Stimulated activated CD4-positive, alpha-beta T cell treated with anti-CD3 and anti-CD28 coated beads, Interleukin-4, amount 100 ng/mL, for 4 hours (primary cell): ENCODE measurements at places on chromosomes 5 and 9.
A peak's percentile ranks its signal among the peaks of the same experiment; 100 is the strongest.

- no peak for DNase-seq
Observed at GRCh38 chr5:54165687-54166086, 144.7 kb downstream of the ARL15 start.

- DNase-seq, result no peak
Observed at GRCh38 chr5:5271786-5272321, 131.7 kb downstream of the ADAMTS16 start.

DNA sequence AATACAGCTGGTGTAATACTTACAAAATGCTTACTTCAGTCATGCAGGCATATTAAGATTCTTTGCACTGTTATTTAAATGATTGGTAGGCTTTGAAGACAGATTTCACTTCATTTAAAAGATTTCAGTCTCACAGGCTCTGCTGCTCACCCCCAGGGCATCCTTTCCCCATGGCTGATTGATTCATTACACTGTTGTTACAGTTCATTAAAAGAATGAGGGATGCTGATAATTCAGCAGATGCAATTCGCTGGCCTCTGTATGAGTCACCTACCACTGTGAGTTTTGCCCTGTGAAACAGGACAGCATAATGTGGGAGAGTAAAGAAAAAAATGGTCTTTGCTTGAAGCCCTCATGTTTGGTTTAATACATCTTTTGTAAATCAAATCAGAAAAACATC is 246.9 kb downstream of the CYLC2 start:
- no peak for DNase-seq

DNA sequence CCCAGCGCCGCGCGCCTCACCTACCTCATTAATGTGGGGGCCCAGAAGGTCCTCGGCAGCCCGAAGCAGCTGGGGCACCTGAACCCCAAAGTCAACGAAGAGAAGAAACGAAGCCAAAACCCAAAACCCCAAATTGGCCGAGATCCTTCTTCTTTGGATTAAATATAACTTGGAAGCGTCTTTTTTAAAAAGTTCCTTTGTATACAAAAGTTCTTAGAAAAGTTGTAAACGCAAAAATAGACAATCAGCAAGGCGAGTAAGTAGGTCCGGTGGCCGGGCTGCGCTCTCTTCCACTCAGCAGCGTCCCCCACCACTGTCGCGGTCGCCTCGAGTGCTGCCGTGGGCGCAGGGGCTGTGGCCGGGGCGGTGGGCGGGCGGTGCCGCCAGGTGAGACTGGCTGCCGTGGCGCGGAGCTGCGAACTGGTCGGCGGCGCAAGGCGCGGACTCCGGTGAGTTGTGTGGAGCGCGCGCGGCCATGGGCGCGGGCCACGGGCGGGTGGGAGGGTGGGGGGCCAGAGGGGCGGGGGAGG is 360 bp downstream of the KLF4 start:
- no peak for DNase-seq

DNA sequence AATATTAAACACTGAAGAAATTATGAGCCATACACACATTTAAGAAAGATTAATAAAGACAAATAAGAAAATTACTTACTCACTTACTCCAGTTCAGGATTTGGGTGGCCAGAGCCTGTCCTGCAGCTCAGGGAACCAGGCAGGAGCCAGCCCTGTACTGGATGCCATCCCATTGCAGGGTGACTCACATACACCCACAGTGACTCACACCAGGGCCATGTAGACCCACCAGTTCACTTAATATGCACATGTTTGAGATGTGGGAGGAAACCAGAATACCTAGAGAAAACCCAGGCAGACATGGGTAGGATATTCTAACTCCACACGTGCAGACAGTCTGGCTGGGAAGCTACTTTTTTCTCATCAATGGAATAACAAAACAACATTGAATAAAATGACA is 49.6 kb upstream of the ADRB2 start:
- peak; percentile 27 for DNase-seq

DNA sequence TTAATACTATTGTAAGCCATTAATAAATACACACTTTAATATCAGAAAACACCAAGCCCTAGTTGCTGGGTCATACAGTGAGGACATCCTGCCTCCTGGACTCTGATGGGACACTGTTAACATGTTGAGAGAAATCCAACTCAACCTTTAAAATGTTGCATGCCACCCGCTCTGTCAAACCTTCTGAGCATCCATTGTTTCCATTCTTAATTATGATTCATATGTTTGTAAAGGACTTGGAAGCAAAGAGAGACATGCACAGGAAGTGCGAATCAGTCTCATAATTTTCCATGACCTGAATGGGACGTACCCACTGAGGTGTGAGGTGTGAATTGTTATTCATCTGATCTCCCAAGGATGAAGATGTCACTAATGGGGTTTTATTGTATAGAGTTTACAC is 186.4 kb downstream of the CAAP1 start:
- DNase-seq, result no peak

DNA sequence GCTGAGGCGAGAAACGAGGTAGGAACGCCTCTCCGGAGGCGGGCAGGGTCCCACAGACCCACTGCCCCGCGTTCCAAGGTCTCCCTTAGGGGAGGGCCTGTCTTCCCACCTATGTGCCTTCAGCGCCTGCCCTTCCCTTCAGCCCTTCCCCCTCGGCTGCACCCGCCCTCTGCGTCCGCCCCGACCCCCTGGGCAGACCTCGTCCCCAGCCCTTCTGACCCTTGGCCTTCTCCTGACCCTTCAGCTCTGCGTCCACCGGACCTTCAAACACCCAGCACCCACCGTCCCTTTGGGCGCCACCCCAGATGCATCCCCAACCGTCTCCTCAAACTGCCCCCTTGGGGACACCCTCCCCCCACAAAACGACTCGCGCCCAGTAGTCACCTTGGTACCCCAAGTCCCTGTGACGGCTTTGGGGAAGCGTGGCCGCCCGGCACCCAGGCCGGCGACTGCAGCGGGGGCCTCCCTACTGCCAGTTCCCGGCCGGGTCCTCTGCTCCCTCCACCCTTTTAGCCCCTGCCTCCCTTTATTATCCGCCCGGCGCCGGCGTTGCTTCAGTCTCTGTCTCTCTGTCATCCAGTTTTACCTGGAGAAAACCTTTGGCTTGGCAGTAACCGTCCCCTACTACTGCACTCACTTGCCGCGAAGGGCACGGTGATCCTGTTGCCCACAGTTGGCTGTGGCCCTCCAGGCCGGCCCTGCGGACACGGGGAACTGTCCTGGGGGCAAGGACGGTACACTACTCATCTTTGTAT is 421 bp downstream of the RUSC2 start:
- peak; percentile 1 for DNase-seq

DNA sequence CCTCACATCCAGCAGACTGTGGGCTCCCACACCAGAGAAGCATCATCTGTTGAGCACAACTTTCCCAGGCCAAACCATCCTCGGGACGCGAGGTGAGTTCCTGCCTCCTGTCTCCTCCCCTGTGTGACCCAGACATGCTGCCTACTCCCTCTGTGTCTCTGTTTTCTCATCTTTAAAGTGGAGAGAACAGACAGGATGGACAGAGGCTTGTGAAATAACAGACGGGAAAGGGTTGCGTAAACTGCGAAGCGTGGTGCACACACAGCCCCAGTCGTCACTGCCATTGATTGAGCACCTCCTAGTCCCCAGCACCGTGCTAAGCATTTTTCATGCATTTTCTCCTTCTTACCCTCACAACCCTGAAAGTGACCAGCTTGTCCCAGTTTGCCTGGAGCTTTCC is 52.1 kb upstream of the LMX1B start:
- DNase-seq, result no peak

- no peak for DNase-seq
Observed at GRCh38 chr9:121318631-121319382, 50.8 kb downstream of the GSN start.

DNA sequence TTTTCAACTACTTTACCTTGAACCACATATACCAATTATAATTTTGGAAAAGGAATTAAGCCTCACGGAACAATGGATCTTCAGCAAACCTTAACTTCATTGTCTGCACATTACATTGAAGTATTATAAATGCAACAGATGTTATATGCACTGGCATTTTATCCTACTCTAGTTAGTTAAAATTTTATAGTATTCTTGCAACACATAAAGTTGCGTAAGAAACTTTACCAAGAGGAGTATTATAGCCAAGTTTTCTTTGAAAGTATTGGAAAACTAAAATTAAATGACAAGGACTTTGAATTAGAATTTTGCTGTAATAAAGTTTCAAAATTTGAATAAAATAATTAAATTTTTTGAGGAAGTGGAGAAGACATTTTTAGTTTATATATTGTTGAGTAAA is 63.4 kb upstream of the SREK1 start:
- no peak for DNase-seq

- DNase-seq, result no peak
Observed at GRCh38 chr9:36940881-36941280, 93.2 kb downstream of the PAX5 start.

DNA sequence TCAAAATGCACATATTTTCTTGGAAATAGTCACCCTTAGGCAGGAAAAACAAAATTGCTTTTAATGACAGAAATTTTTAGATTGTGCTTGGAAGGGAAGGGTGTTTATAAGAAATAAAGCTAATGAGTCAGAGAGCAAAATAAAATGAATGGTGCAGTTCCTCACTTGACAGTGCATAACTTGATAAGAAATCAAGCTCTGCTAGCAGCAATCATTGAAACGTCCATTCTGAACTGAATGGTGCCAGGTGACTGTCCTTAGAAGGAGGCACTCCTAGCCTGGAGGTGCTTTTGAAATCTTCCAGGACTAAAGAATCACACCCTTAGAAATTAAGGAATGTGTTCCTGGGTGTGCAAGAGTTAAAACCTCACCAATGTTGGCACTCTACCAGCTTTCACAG is 202.5 kb downstream of the EFNA5 start:
- DNase-seq, result no peak

DNA sequence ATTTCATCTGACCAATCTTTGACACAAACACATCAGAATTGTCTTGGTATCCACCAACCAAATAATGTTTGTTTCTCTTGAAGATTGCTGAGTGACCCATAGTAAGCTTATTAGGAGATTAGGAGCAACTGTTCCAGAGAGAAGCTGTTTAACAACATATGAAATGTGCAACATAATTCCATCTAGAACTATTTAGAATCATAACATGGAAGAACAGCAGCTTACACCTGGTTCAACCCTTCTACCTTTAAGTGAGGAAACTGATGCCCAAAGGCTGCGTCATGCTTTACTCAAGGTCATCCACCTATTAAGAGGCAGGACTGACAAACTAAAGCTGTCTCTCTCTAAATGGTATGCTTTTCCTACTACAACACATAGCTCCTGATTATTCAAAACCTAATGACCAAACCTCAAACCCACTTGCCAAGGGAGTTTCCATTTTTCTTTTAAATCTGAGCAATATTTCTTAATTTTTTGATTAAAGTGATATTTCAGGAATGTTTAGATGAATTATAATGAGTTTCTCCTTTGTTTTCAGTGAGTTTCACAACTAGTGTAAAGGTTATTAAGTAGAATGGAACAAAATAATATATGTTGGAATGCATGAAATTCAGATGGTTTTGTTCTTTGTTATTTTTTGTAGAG is 545.9 kb downstream of the RAB3C start:
- DNase-seq, result no peak

DNA sequence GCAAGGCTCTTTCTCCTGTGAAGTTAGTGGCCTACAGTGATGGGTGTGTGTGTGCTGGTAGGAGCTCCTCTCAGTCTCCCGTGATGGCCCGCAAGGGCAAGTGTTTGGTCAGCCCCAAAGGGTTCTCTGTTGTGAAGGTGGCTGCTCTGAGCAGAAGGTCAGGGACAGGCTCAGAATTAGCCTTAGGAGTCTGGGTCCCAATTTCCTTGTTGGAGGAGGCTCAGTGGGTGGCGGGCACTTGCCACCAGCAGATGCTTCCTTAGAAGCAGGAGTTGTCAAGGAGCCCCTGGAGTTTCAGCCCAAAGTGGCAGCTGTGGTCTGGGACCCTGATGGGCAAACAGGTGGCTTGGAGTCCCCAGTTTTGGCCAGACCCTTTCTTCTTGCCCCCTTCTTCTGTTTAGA is 154.4 kb downstream of the MACROH2A1 start:
- no peak for DNase-seq

DNA sequence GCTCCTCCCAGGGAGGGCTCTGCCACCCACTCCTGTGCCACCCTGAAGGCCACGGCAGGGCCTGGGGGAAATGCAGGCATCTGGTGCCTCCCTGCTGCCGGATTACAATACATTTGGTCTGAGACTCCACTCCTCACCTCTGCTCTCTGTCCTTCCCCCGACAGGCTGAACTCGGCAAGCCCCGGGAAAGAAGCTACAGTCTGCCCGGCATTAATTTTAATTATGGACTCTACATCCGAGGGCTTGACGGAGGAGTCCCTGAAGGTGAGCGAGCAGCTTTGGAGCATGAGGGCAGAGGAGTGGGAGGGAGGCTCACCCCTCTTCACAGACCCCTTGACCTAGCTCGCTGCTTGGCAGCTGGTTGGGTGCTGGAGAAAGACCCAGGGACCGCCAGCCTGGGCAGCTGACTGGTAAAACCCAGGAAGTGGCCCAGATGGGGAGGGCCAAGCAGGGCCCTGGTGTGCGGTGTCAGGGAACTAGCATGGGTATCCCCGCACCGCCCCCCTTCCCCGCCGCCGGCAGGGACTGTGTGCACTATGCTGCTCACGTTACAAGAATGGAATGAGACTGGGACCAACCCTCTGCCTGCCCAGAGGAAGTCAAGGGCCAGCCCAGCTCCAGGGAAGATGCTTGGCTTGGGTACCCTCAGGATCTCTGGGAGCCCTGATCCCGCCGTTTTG is 83.7 kb upstream of the BARHL1 start:
- DNase-seq, result no peak

DNA sequence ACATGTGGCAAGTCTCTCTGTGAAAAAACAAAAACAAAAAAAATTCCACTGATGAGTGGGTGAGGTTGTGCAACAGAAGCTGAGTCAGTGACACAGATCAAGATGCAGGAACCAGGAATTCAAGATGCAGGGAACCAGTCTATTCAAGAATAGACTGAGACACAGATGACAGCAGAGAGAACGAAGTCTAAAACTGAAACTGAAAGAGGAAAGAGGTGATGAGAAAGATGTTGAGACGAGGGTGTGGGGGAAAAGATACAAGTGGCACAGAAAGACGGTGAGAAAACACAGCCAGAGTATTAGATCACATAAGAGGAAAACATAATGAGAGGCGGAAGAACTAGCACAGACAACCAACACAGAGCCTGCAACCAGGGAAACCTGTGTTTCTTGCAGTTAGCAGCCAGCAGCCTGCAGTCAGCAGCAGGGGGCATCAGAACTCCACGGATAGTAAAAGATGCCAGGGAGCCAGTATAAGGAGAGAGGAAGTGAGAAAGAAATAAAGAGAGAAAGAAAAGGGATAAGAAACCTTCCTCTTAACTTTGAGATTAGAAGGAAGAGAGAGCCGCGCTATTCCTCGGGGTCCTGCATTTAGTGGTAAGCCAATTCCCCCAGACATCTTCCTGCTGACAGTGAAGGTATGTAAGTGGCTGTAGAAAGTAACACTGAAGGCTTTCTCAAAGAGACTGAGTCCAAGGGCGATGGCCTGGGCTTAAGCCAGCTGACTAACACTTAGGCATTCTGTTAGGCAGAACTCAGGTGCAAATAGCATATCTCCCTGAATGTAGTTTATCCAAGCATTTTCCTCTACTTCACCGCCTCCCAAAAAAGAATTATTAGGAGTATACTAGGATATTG is 79.0 kb downstream of the TLR4 start:
- no peak for DNase-seq

GRCh38 chr9:129560881-129561306 is 60.0 kb downstream of the C9orf50 start:
- DNase-seq, result no peak
